Activated T-cell treated with anti-CD3 and anti-CD28 coated beads for 4 hours (primary cell): ENCODE measurements at places on chromosomes 11 and 22.

GRCh38 chr11:45156741-45157140, 10.3 kb downstream of the PRDM11 start:
- DNase-seq = no peak

- DNase-seq = no peak
These were observed at the start of gene NXPE1 for GRCh38 chr11:114559425-114560310. Gene NXPE1 (minus strand): TSS chr11:114559881. CDS start chr11:114551201, 8,680 bp downstream.

- DNase-seq = no peak
These were observed 2.0 kb upstream of the EHD1 start for GRCh38 chr11:64880240-64881001.

DNA sequence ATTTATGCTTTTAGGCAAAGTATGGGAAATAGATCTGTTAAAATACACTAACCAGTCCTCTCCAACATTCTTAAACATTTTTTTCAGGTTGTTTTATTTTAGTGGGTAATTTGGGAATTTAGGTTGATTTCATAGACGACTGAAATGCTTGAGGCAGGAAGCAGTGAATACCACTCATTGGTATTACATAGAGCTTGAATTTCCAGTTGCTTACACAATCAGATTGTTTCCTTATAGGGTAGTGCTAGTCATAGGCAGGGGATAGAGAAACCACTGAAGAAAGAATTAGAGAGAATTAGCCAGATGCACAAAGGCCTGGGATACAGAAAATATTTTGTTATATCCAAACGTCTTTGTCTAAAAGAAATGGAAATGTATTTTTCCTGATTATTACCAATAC, 23.9 kb upstream of the LYVE1 start:
- DNase-seq = no peak

- no peak for DNase-seq
These were observed 90.2 kb downstream of the SWAP70 start for GRCh38 chr11:9754010-9754471.

DNA sequence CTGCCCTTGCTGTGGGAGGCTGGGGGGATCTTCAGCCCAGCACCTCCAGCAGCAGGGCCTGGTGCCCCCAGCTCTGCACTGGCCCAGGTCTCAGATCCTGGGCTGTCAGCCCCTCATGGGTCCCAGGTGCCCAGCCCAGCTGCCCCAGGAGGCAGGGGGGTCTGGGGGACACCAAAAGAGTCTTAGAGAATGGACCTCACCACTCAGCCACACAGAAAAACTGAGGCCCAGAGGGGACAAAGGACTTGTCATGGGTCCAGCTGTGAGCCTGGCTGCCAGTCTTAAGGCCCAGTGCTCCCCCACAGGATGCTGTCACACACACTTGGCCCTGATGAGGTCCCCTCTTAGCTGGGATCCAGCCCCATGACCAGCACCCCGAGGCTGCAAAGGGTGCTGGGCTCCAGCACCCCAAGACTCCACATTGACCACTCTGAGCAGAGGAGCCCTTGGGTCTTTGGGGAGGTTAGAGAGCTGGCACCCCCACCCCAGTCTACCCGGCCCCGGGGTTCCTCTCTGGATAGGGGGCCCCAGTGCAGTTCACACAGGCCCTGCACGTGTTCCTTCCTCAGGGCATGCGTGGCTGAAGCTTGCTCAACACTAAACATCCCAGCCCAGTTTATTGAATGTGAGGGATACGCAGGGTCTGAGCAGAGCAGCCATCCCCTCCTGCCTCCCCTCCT, 54.4 kb downstream of the IGLL5 start:
- DNase-seq = no peak

GRCh38 chr11:126696982-126697381, 303.6 kb downstream of the KIRREL3 start:
- no peak for DNase-seq

GRCh38 chr11:18314784-18315523, 7.0 kb downstream of the HPS5 start:
- DNase-seq = no peak
